ENCODE measurements at places on chromosomes 7 and 10. TPM values are rescaled to one million over a fixed set of nuclear protein-coding genes. Genes with fewer than 3 reads are reported as not detected.

- DNase-seq = no peak
Observed at GRCh38 chr10:96509017-96509641, 4.6 kb downstream of the TLL2 start.

GRCh38 chr7:98054585-98054984 is 52.1 kb upstream of the LMTK2 start:
- DNase-seq = no peak

- no peak for DNase-seq
Observed at GRCh38 chr10:28790146-28790545, 112.8 kb downstream of the BAMBI start.

GRCh38 chr10:84522612-84523462 is 194.4 kb downstream of the CCSER2 start:
- DNase-seq = no peak

- no peak for DNase-seq
Observed at GRCh38 chr10:78913219-78914059, 155.3 kb upstream of the ZMIZ1 start.

The IKZF1 gene
- total RNA-seq = 406 TPM

All from activated CD4-positive, alpha-beta T cell treated with anti-CD3 and anti-CD28 coated beads, Interleukin-2, amount 10 ng/mL, durations not matched to agents 7 days and 5 days (primary cell).